ENCODE measurements at places on chromosomes 4 and X.

DNA sequence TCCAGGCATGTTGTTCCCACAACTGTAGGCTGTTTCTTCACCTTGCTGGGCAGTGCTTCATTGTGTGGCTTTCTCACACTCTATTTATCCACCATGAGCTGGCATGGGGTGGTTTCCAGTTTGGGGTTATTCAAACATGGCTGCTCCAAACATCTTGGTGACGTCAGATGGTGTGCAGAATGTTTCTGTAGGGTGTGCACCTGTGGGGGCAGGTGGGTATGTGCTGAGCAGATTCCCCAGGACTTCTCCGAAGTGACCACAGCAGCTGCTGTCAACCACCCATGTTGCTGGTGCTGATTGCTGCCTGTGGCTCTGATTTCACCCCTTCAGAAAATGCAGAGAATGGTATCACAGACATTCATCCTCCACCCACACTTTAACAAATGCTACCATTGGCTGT is 5.0 kb upstream of the PSAPL1 start:
- H3K27ac ChIP-seq, result no peak overlapping the region
- peaks cover 39% of the 10 kb centered on the region for H3K27me3 ChIP-seq
- H3K4me1 ChIP-seq, result peaks cover 12% of the 10 kb centered on the region
- no peaks in the 10 kb centered on the region for H3K36me3 ChIP-seq

DNA sequence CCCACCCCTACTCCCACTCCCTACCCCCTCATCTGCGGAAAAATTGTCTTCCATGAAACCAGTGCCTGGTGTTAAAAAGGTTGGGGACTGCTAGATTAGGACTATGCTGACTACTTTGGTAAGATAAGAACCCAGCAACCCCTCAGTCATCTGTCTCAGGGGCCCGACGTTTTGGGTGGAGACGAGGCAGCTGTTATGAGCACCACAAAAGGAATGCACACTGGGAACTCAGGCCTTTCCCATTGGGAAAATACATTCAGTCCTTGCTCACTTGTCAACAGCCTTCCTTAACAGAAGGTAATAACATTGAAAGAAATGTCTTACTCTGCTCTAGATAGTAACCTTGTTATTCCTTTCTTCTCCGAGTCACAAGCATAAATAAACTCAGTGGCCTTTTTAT is 310.8 kb downstream of the AFF2 start:
- H3K27me3 ChIP-seq, result no peaks in the 10 kb centered on the region
- no peak for DNase-seq
- no peak overlapping the region for H3K4me3 ChIP-seq
- no peaks in the 10 kb centered on the region for H3K36me3 ChIP-seq

GRCh38 chrX:1491851-1492349 is 39.2 kb upstream of the ASMTL start:
- H3K4me3 ChIP-seq, result no peak overlapping the region
- H3K4me1 ChIP-seq, result no peaks in the 10 kb centered on the region
- peaks cover 3% of the 10 kb centered on the region for H3K36me3 ChIP-seq
- no peaks in the 10 kb centered on the region for H3K27me3 ChIP-seq
- no peak overlapping the region for H3K27ac ChIP-seq

GRCh38 chr4:34181891-34182290 is 2062.4 kb downstream of the ARAP2 start:
- no peaks in the 10 kb centered on the region for H3K4me1 ChIP-seq
- no peak for DNase-seq
- H3K36me3 ChIP-seq, result no peaks in the 10 kb centered on the region
- no peak overlapping the region for H3K4me3 ChIP-seq
- H3K27ac ChIP-seq, result no peak overlapping the region

DNA sequence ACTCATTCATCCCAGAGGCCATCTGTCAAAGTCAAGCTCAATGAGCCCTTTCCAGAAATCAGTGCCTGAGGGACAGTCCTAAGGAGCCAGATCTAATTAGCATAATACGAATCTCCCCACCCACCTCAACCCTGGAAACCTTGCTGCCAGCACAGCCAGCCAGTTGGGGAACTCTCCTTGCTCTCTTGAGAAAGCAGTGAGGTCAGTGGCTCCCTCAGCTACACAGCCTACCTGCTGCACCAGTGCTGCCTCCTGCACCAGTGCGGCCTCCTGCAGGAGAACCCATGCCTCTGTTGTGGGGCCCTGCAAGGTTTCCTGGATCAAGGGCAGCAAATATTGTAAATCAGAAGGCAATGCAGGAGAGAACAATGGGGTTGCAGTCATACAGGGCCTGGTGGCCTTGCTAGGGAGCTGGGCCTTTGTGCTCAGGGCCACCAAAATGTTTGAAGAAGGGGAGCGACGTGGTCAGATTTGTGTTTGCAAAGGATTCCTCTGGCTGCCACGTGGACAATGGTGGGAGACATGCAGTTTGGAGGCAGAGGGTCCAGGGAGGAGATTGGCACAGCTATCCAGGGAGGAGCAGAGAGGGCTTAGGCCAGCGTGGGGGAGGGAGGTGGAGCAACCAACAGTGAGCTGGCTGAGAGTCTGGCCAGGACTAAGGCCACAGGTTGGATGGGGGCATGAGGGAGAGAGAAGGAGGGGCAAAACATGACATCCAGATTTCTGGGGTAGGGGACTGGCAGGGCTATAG is 124.3 kb upstream of the MAMLD1 start:
- DNase-seq, result no peak
- no peaks in the 10 kb centered on the region for H3K27me3 ChIP-seq
- no peak overlapping the region for H3K4me3 ChIP-seq
- no peak overlapping the region for H3K27ac ChIP-seq
- H3K36me3 ChIP-seq, result no peaks in the 10 kb centered on the region

DNA sequence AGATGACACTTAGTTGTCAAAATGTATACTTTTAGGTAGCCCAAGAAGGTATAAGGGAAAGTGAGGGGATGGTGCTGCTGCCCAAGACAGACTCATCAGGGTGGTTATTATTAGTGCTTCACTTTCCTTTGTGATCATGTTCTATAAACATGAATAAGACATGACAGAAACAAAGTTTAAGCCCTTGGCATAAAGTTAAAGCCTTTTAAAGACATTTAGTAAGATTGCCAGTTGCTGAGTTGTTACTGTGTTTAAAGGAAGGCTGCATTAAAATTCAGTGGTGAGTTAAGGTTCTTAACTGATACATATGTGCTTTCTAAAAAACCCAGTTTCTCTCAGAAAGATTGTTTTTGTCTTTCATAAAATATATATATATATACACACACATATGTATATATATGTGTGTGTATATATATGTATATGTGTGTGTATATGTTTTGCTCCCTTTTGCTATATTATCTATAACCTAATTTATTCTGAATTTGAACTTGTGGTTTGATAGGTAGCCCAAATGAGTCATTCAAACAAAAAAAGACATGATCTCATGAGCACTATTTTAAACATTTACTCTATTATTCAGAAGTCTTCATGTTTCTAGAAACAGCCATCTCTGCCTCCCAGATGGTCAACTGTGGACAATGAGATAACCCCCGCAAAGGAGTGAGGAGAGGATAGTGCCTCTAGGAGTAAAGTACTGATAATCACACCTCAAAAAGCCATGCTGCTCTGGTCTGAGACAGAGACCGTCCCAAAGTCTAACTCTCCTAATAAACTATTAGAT is 98.1 kb upstream of the OTUD4 start:
- no peak for DNase-seq
- no peaks in the 10 kb centered on the region for H3K4me1 ChIP-seq
- H3K27ac ChIP-seq, result no peak overlapping the region
- H3K36me3 ChIP-seq, result no peaks in the 10 kb centered on the region
- H3K4me3 ChIP-seq, result no peak overlapping the region

- no peaks in the 10 kb centered on the region for H3K27me3 ChIP-seq
- H3K36me3 ChIP-seq, result no peaks in the 10 kb centered on the region
- no peak overlapping the region for H3K27ac ChIP-seq
- H3K4me3 ChIP-seq, result no peak overlapping the region
- no peaks in the 10 kb centered on the region for H3K4me1 ChIP-seq
Measured at GRCh38 chr4:96652158-96652557, 812.3 kb downstream of the PDHA2 start.

GRCh38 chr4:99159699-99160098 is 15.6 kb upstream of the ADH4 start:
- no peak overlapping the region for H3K27ac ChIP-seq
- no peak for DNase-seq
- no peaks in the 10 kb centered on the region for H3K36me3 ChIP-seq
- no peaks in the 10 kb centered on the region for H3K27me3 ChIP-seq
- H3K4me1 ChIP-seq, result peaks cover 18% of the 10 kb centered on the region

All from Calu3 (cell line).